BJ (cell line): ENCODE measurements at places on chromosomes 2 and 18.
A peak's percentile ranks its signal among the peaks of the same experiment; 100 is the strongest.

GRCh38 chr2:176082824-176083751 is 674 bp downstream of the EVX2 start:
- DNase-seq: no peak

DNA sequence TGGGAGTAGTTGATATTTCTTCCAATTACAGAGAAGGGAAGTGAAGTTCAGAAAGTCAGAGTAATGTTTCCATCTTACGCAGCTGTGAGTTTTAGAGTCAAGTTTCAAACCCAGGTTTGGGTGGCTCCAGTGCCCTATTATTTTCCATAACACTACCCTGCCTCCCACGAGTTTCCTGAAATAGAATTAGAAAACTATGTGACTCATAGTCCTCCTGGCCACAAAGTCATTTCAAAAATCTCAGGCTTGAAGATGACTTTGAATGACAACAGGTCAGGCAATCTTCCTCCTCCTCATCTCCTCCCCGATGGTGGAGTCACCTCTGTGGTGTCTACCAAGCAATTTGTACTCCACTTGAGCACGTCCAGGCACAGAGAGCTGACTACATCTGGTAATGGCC is 212.3 kb upstream of the TRIB2 start:
- no peak for DNase-seq

GRCh38 chr2:150552041-150552820 is 64.8 kb upstream of the RND3 start:
- DNase-seq: no peak

DNA sequence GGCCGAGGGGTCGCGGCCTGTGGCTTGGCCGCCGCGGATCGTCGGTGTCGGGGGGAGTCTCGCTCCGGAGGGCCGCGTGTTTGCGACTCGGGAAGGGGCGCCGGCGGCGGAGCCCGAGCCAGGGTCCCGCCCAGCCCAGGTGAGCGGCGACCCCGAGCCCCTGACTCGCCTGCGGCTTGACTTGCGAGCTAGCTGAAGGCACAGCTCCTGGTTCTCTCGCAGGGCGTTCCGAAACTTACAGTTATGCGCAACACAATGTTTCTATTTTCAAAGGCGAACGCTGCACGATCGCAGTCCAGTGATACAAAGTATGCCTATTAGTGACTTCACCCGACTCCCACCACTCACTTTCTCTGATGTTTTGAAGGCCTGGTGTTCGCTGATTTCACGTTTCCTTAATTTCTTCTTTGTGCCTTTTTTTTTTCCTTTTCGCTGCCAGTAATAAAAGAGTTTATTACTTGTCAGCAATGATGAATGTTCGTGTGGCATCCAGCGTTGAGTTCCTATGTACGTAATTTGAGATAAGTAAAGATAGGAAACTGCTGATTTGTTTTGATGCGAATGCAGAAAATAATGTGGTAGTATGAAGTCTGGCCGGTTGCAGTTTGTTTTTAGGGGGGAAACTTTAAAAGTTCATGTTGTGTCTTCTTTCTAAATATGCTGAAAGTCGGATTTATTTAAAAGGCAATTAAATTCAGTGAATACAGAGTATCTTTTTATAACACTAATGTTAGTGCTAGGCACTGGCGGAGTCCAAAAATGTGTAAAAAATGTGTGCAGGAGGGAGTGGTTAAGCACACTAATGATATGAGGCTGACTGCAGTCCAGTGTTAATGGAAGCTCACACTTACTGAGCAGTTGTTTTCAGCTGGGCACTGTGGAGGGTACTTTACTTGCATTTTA is 706 bp downstream of the UBXN2A start:
- no peak for DNase-seq

DNA sequence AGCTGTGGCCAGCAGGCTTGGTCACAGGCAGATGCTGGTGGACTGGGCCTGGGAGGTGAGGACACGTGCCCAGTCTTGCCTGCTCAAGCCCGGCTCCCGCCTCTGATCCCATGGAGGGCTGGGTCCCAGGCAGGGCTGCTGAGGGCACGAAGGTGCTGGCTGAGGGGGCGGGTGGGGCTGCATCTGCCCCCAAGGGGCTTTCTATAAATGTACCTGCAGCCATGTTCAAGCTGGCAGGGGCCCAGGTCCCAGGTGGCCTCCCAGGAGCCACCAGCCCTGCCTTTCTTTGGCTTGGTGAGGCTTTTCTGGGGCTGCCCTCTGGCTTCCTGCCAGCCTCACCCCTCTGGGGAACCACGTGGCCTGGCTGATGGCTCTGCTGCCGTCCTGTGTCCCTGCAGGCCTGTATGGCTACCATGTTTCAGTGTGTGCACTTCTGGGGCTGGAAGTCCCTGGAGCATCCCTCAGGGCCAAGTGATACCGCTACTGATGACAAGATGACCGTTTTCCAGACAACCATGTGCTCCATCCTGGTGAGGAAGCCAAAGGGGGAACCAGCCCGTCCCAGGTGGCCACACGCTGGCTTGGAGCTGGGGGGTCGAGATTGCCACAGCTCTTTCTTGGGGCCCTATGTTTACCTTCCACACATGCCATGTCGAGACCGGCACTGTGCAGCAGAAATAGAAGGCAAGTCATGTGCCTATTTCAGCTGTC is 23.2 kb downstream of the HJURP start:
- no peak for DNase-seq

DNA sequence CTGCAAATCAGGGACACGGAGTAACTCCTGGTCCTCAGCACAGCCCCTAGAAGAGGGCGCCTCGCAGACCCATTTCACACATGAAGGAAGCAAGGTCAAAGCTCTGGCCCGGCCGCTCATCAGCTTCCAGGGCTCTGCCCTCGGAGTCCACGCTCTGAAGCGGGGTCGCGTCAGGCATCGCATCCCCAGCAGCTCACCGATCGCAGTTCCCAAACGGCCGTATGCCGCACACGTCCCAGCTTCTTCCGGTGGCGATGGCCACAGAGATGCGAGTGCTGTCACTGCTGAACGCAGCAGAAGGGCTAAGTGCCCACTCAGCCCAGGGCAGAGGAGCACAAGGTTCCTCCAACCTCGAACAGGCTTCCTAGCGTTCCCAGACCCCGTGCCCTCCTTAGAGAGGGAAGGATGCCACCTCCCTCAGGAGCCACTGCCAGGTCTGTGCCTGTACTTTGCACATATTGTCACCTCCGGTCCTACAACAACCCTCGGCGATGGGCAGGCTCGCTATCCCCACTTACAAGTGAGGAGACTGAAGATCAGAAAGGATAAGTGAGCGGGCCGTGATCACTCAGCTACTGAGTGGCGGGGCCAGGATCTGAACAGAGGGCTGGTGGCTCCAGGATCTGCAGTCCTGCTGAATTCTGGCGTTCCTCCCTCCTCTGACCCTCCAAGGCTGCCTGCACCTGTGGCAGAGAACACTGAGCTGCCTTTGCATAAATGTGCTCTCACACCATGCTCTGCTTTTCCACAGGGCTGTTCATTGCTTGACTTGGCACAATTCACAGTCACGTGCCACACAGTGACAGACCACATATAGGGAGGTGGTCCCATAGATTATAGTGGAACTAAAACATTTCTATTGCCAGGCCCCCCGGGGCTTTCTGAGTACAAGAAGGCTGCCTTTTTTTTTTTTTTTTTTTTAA is 71.4 kb downstream of the COPS8 start:
- no peak for DNase-seq

GRCh38 chr2:229910832-229911412 is 10.9 kb downstream of the TRIP12 start:
- DNase-seq: no peak

DNA sequence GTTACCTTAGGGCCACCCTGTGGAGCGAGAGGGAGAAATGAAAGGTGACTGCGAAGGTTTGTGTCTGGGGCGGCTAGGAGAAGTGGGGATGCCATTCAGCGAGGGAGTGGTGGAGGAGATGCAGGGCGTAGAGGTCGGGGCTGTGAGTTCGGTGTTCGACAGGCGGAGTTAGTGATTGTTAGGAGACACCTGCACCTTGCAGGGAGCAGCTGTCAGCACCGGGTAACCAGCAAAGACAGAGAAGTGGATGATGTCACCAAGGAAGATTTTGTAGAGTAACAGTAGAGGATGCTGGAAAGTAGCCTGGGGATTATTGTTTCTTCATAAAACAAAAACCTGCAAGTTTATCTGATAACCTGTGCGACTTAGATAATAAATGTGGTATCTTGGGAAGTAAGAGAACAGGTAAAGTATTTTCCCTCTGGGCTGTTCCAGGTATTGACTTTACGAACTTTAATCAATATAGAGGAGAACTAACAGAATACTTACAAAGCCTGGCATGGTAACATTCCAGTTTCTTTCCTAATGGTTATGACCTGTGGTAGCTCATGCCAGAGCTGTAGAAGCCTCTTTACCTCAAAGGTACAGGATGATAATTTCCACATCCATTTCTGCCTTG is 63.8 kb downstream of the SPTBN1 start:
- no peak for DNase-seq

DNA sequence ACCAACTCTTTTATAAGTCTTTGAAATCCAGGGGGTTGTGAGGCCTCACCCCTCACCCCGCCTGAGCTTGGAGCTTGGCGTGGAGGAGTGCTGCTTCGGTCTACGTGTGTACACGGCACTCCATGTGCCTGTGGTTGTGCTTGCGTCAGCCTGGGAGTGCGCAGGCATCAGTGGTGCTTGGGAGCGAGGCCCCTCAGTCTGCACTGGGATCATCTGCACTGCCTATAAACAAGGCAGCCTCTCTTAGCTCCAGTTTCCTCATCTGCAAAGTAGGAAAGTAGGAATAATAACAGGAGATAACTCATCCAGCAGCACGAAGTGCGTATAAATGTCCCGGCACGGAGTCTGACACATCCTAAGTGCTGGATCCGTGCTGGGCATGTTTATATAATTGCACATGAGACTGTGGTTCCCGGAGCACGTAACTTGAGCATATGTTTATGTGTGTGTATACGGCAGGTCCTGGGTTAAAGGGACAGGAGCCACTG is 1.2 kb downstream of the GYPC start:
- peak; percentile 87 for DNase-seq

DNA sequence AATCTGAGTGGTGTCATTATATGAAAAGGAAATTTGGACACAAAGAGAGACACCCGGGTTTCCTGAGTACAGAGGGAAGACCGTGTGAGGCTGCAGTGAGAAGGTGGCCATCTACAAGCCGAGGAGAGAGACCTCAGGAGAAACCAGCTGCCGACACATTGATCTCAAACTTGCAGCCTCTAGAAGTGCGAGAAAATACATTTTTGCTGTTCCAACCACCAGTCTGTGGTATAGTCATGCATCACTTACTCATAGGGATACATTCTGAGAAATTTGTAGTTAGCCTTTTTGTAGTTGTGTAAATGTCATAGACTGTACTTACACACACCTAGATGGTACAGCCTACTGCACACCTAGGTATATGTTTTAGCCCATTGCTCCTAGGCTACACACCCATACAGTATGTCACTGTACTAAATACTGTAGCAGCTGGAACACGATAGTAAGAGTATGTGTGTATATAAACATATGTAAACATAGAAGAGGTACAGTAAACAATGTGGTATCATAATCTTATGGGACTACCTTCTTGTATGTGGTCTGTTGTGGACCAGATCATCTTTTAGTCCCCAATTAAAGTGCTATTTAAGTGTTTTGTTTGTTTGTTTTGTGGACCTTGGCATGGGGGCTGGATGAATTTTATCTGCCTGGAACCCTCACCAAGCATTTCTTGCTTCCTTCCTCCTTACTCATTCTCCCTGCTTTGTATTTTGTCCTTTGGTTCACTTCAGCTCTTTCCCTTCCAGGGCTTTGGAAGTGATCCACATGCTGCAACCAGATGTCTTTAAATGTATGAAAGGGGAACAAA is 38.3 kb upstream of the SESTD1 start:
- no peak for DNase-seq

- DNase-seq: no peak
Measured at GRCh38 chr2:131085646-131086045, 7.6 kb downstream of the FAM168B start.

GRCh38 chr2:237591141-237591881 is 777 bp upstream of the RAB17 start:
- DNase-seq: no peak

- DNase-seq: no peak
Measured at GRCh38 chr2:176092270-176093144, at the start of gene HOXD13. HOXD13 (plus strand) TSS chr2:176092721; CDS start chr2:176092891, 170 bp downstream.
